ENCODE measurements at places on chromosomes 5 and 9. TPM values are rescaled to one million over a fixed set of nuclear protein-coding genes. Genes with fewer than 3 reads are reported as not detected.
A peak's percentile ranks its signal among the peaks of the same experiment; 100 is the strongest.

DNA sequence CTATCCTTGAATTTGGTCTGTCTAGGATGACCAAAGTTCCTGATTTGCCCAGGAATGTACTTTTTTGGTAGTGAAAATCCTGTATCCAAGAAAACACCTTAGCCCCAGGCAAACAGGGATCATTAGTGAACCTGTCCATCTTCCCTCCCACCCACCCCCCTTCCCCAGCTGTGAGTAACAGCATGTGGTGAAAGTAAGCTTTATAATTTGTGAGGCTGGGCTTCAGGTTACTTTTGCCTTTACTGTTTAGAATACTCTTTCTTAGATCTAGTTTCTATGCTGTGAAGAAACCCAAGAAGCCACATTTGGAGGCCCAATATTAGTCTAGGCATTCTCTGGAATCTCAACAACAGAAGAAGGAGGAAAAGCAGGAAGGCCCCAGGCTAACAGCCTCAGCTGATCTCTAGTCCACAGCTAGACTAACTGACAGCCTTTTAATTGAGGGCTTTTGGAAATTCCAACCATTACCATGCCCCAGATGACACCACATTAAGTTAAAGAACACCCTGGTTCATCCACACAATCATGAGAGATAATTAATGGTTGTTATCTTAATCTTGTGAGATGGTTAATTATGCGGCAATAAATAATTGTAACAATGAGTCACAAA lies 703.0 kb upstream of the NUDT12 start:
- no peak overlapping the region for H3K4me3 ChIP-seq
- no peak overlapping the region for H3K27ac ChIP-seq

GRCh38 chr5:82850393-82850792 lies 226.8 kb downstream of the TMEM167A start:
- H3K4me3 ChIP-seq = no peak overlapping the region
- no peaks in the 10 kb centered on the region for H3K4me1 ChIP-seq
- DNase-seq = no peak
- no peaks in the 10 kb centered on the region for H3K27me3 ChIP-seq
- no peaks in the 10 kb centered on the region for H3K36me3 ChIP-seq

GRCh38 chr5:172542651-172543131 lies 88.4 kb upstream of the SH3PXD2B start:
- no peaks in the 10 kb centered on the region for H3K27me3 ChIP-seq
- DNase-seq = no peak
- no peaks in the 10 kb centered on the region for H3K4me1 ChIP-seq
- H3K4me3 ChIP-seq = no peak overlapping the region

DNA sequence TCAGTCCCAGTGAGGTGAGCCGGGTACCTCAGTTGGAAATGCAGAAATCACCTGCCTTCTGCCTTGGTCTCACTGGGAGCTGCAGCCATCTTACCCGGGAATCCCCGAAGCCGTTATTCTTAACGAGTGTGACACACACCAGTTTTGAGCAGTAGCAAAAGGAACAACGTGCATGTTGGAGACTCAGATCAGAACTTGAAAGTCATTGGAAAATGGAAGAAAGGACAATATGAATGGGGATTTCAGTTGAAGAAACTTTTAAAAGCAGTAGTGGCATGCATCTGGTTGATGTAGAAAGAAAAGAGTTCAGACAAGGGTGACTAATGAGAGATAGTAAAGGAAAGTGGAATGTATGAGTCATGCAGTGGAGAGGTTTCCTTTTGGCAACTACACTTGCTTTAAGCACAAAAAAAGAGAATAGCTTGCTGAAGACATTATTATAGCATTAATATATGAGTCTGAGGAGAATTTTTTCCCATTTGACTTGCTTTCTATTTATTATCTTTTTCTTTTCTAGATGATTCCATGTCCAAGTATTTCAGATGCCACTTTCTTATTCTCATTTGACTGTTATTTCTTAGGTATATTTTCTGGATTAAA lies 44.4 kb upstream of the ANKDD1B start:
- no peaks in the 10 kb centered on the region for H3K27me3 ChIP-seq
- no peak overlapping the region for H3K4me3 ChIP-seq
- H3K4me1 ChIP-seq = peaks cover 5% of the 10 kb centered on the region
- peaks cover 6% of the 10 kb centered on the region for H3K36me3 ChIP-seq
- DNase-seq = peak; percentile 16
- H3K27ac ChIP-seq = no peak overlapping the region

DNA sequence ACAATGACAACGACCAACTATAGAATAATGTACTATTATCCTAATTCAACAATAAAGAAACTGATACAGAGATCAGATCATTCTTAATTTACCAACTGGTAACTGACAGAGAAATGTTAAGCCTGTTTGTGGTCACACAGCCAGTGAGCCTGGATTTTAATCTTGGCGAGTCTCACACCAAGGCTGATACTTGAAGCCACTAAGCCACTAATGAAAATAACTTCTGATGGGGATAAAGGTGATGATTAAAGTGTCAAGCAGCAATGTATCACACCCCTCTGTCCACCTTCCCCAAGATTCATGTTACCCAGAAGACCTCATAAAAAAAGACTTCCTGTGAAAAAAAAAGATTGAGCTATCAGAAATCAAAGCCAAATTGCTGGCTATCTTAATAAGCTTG lies 350.5 kb downstream of the SPOCK1 start:
- no peaks in the 10 kb centered on the region for H3K36me3 ChIP-seq
- H3K4me3 ChIP-seq = no peak overlapping the region
- no peaks in the 10 kb centered on the region for H3K27me3 ChIP-seq
- no peak for DNase-seq
- H3K27ac ChIP-seq = no peak overlapping the region

DNA sequence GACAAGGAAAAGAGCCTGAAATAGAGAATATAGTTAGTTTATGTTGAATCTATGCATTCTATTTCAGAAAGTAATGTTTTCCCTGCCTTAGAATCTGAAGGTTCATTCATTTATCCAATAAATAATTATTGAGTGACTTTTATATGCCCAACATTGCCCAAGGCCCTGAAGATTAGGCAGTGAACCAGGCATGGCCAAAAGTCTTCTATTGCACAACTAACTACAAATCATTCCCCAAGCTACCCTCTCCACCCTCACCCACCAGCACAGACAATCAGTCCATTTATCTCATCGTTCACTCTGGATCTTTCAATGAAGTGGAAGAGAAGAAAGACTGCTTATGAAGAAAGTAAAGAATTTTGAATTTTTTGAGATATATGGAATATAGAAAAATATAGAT lies 268.4 kb downstream of the PLK2 start:
- H3K27me3 ChIP-seq = no peaks in the 10 kb centered on the region
- H3K36me3 ChIP-seq = no peaks in the 10 kb centered on the region
- H3K4me3 ChIP-seq = no peak overlapping the region
- DNase-seq = no peak

- no peaks in the 10 kb centered on the region for H3K4me1 ChIP-seq
- no peak overlapping the region for H3K4me3 ChIP-seq
- no peak for DNase-seq
Observed at GRCh38 chr5:59259237-59259636, 634.3 kb downstream of the PDE4D start.

DNA sequence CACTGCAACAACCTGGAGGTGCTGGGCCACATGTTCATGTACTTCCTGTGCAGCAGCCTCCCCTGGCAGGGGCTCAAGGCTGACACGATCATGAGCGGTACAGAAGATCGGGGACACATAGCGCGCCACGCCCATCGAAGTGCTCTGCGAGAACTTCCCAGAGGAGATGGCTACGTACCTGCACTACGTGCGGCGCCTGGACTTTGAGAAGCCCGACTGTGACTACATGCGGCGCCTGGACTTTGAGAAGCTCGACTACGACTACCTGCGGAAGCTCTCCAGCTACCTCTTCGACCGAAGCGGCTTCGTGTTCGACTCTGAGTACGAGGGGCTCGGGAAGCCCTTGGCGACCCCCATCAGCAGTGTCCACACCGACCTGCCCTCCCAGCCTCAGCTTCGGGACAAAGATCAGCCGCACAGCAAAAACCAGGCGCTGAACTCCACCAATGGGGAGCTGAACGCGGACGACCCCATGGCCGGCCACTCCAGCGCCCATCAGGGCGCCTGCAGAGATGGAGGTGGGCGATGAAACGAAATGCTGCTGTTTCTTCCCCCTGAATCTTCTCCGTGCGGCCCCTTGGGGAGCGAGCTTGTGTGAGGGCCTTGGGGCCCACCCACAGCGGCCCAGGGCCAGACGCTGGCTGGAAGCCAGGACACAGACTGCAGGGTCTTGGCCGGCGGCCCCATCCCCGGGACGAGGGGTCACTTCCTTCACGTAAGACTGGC lies 56.5 kb downstream of the JAK2 start:
- H3K27ac ChIP-seq = no peak overlapping the region
- H3K36me3 ChIP-seq = peaks cover 17% of the 10 kb centered on the region
- no peak overlapping the region for H3K4me3 ChIP-seq
- no peaks in the 10 kb centered on the region for H3K4me1 ChIP-seq
- no peaks in the 10 kb centered on the region for H3K27me3 ChIP-seq
- DNase-seq = no peak

DNA sequence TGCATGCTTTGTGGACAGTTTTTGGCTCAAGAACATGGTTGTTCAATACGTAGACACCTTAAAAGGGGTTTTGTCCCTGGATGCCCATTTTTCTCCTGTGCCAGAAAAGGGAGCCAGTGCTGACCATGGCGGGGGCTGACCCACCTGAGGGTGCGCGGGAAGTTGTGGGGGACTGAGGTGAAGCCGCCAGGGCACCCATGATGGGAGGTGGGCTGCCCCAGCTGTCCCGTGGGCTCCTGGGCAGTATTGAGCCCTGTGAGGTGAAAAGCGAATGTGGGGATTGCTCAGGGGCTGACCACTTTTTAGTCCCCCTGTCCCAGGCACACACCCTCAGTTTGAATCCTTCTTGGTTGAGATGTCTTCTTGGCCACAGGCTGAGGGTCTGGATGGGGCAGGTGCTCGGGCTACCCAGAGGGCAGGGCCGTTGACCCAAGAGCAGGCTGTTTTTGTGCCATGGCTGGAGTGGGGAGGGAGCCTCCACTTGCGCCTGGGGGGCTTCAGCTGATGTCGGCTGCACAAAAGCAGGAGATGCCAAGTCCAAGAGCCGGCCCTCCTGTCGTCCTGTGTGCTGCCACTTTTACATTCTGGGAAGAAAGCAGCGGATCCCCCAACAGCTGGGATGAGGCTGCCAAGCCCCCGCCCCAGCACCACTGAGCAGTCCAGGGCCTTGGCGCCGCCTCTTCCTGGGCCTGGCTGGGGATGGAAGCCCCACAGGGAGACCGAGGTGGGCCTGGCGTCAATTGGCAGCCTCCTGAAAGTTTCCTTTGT lies 120.1 kb downstream of the WNK2 start:
- peaks cover 5% of the 10 kb centered on the region for H3K4me1 ChIP-seq
- H3K4me3 ChIP-seq = no peak overlapping the region
- H3K27ac ChIP-seq = no peak overlapping the region
- H3K36me3 ChIP-seq = no peaks in the 10 kb centered on the region

- peaks cover 2% of the 10 kb centered on the region for H3K27me3 ChIP-seq
- no peaks in the 10 kb centered on the region for H3K4me1 ChIP-seq
- no peak overlapping the region for H3K27ac ChIP-seq
- no peak overlapping the region for H3K4me3 ChIP-seq
- H3K36me3 ChIP-seq = no peaks in the 10 kb centered on the region
- no peak for DNase-seq
Observed at GRCh38 chr9:70801181-70801829, 320.1 kb downstream of the TRPM3 start.

DNA sequence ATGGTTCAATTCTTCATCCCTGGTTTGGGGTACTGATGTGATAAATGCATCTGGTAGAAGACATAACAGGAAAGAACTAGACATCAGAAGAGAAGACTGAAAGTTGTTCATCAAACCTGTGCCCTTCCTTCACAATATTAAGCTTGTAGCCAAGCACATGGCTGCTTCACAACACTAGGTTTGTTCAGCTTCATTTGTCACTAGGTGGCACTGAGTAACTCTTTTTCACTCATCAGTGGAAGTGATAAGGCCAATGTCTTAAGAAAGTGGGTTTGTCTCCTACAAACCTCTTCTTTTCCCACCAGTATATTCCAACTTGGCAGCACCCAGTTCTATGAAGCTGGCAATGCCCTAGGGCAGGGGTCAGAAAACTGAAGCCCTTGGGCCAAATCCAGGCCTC lies 26.9 kb downstream of the ZNF484 start:
- peak; percentile 48 for DNase-seq
- H3K4me1 ChIP-seq = no peaks in the 10 kb centered on the region
- H3K4me3 ChIP-seq = no peak overlapping the region
- H3K36me3 ChIP-seq = peaks cover 68% of the 10 kb centered on the region
- no peak overlapping the region for H3K27ac ChIP-seq

GRCh38 chr9:3343671-3344070 lies 182.1 kb downstream of the RFX3 start:
- no peak overlapping the region for H3K4me3 ChIP-seq
- H3K36me3 ChIP-seq = no peaks in the 10 kb centered on the region
- no peak for DNase-seq
- H3K27ac ChIP-seq = no peak overlapping the region
- H3K4me1 ChIP-seq = no peaks in the 10 kb centered on the region

DNA sequence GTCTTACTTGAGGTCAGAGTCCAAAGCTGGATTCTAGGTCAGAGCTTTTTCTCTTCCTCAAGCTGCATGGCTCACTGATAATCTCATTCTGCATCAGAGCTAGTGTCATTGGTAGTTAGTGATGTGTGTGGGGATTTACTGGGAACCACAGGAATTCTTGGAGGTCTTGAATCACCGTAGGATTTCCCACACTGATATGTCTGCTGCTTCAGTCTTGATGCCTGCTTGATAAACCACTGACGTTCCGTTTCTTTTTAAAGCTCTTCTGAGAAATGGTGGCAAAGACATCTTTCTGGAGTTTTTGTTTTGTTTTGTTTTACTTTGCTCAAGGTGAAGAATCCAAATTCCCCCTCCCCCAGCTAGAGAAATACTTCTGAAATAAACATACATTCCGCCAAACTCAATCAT lies 1.2 kb upstream of the GARIN3 start:
- peaks cover 1% of the 10 kb centered on the region for H3K4me1 ChIP-seq
- H3K27ac ChIP-seq = peak overlapping the region; percentile 1
- H3K36me3 ChIP-seq = no peaks in the 10 kb centered on the region
- no peaks in the 10 kb centered on the region for H3K27me3 ChIP-seq
- H3K4me3 ChIP-seq = no peak overlapping the region

DNA sequence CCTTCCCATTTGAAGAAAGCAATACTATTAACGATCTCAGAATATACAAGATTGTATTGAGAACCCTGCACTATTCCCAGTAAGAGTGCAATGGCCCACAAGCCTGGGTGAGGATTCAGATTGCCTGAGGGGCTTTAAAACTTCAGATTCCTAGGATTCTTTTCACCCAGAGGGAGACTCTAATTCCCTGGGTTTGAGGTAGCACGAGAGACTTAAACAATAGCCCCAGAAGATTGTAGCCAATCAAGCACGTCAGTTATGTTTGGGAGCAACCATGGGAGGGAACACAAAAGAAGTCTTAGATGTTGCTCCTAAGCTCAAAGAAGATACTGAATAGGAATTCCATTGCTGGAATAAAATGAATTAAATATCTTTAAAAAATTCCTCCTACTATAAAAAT lies 17.9 kb downstream of the MRPS27 start:
- no peak for DNase-seq
- no peak overlapping the region for H3K27ac ChIP-seq
- H3K4me3 ChIP-seq = no peak overlapping the region
- H3K36me3 ChIP-seq = no peaks in the 10 kb centered on the region
- peaks cover 2% of the 10 kb centered on the region for H3K4me1 ChIP-seq

BBLN gene
- 69.3 TPM for total RNA-seq

PCDHB6 gene
- not detected for total RNA-seq

CHMP5 gene
- 21.3 TPM for total RNA-seq

FGF1 gene
- not detected for total RNA-seq

DNAI1 gene
- not detected for total RNA-seq

ISOC1 gene
- total RNA-seq = 11.3 TPM

INSYN2B gene
- total RNA-seq = not detected

SLC46A2 gene
- 0.64 TPM for total RNA-seq

GPR21 gene
- total RNA-seq = 1.9 TPM

MARCOL gene
- not detected for total RNA-seq

PDCD1LG2 gene
- total RNA-seq = 1.2 TPM

All from natural killer cell (primary cell).